ENCODE measurements at places on chromosomes 3 and 15. TPM values are rescaled to one million over a fixed set of nuclear protein-coding genes. Genes with fewer than 3 reads are reported as not detected.

Gene ZNF385D
- total RNA-seq = 23.2 TPM

Gene C3orf52
- 0.63 TPM for total RNA-seq

Gene HEG1
- total RNA-seq = 20.0 TPM

Gene STRC
- total RNA-seq = 1.6 TPM

Gene KLHL6
- total RNA-seq = 0.63 TPM

Gene CYP11A1
- total RNA-seq = not detected

Gene ACAN
- 0.31 TPM for total RNA-seq

Gene LRRC31
- total RNA-seq = not detected

Gene CPLX3
- 1.6 TPM for total RNA-seq

Gene SNUPN
- total RNA-seq = 25.0 TPM

Gene ROPN1
- not detected for total RNA-seq

Gene WDR73
- total RNA-seq = 43.2 TPM

Gene LINS1
- 62.6 TPM for total RNA-seq

Gene SCAANT1
- total RNA-seq = not detected

Gene RTP4
- not detected for total RNA-seq

Gene CCDC80
- total RNA-seq = 4.4 TPM

Gene GNAT1
- not detected for total RNA-seq

Gene EIF2B5
- 61.7 TPM for total RNA-seq

Gene IL5RA
- total RNA-seq = 1.3 TPM

Gene MIX23
- 18.8 TPM for total RNA-seq

Gene MAP4
- total RNA-seq = 200 TPM

Gene COLQ
- total RNA-seq = 14.4 TPM

Gene PAK6
- 16.0 TPM for total RNA-seq

Gene CAMK2N2
- total RNA-seq = 3.4 TPM

Gene IMPG2
- 2.8 TPM for total RNA-seq

Gene LRRC3B
- 69.5 TPM for total RNA-seq

Gene ARHGEF26
- 11.9 TPM for total RNA-seq

Gene SGO1
- 4.1 TPM for total RNA-seq

Gene CEMIP
- 1.6 TPM for total RNA-seq

Gene NR1I2
- 0.63 TPM for total RNA-seq

Gene EPHB3
- total RNA-seq = 5.3 TPM

Gene VWA5B2
- 0.63 TPM for total RNA-seq

Gene IQCH
- total RNA-seq = 2.8 TPM

Gene ACSBG1
- total RNA-seq = 4.1 TPM

Gene SPESP1
- total RNA-seq = 2.5 TPM

Gene PLCH1
- total RNA-seq = 13.1 TPM

Gene CADM2
- total RNA-seq = 120 TPM

Gene SLC9C1
- not detected for total RNA-seq

Gene TIGIT
- not detected for total RNA-seq

Gene TIMP4
- total RNA-seq = 3.4 TPM

Gene CGNL1
- 5.3 TPM for total RNA-seq

All from parietal lobe (tissue), 2 donors.